Stimulated activated CD4-positive, alpha-beta T cell treated with anti-CD3 and anti-CD28 coated beads, TNF-alpha, amount 100 ng/mL, for 1 hour (primary cell): ENCODE measurements at places on chromosomes 4 and X.

GRCh38 chr4:2163311-2163821 is 78.6 kb downstream of the HAUS3 start:
- no peak for DNase-seq

- no peak for DNase-seq
These were observed 81.0 kb downstream of the BCOR start for GRCh38 chrX:40016749-40017148.

DNA sequence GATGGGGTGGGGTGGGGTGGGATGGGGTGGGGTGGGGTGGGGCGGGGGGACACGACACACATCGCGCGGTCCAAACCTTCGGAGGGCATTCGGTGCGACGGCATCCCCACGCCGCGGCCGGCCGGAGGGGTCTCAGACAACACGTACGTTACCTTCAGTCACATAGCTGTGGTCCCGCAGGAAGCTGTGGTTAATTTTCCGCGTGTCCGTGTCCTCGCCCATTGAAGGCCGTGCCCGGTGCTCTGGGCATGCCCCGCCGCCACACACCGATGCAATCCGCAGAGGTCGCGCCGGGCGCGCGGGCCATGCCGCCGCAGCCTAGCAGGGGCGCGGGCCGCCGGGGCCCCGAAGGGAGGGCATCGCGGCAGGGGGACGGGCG is 417 bp downstream of the PPP2R2C start:
- DNase-seq = no peak

DNA sequence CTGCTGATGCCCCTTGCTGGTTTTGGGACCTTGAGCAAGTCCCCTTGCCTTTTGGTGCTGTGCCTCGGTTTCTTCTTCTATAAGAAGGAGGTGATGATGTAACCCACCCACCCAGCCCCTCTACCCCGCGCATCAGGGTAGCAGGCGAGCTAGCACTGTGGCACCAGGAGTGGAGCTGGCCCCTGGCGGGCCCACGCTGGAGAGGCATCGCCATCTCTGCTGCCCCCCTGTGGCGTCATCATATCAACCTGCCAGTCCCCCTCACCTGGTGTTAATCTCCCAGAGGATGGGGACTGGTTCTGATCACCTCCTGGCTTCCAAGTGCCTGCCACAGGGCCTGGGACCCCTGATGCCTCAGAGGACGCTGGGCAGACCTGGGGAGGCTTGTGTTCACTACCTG is 6.3 kb upstream of the SORCS2 start:
- no peak for DNase-seq

GRCh38 chr4:110587666-110588285 is 35.1 kb downstream of the PITX2 start:
- DNase-seq = no peak

DNA sequence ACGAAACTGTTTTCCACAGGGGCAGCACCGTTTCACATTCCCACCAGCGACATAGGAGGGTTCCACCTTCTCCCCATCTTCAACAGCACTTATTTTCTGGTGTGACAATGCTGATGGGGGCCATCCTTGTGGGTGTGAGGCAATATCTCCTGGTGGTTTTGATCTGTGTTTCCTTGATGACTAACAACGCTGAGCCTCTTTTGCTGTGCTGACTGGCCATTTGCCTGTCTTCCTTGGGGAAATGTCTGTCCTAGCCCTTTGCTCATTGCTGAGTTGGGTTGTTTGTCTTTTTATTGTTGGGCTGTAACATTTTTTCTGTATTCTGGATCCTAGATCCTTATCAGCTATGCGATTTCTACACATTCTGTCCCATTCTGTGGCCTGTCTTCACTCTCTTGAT is 33.7 kb downstream of the ATP2B3 start:
- DNase-seq = no peak

GRCh38 chrX:136910565-136911035 is 30.1 kb upstream of the RBMX start:
- no peak for DNase-seq

DNA sequence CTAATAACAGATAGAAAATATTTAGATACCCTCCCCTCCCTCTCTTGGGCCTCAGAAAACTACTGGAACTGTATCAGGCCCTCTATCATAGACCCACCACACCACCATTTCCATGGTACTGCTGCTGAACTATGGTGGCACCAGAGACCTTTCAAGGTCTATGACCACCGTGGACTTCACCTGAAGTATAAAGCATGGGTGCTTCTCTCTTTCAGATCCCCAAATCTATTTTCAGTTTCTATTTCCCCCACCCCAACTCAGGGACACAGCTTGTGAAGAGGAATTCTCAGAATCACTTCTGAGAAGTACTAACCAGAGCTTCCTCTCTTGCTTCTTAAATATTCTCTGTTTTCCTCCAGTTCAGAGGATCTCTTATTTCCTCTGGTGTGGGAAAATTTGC is 840.8 kb upstream of the HTR2C start:
- no peak for DNase-seq

GRCh38 chrX:87338510-87338909 is 179.1 kb upstream of the KLHL4 start:
- no peak for DNase-seq

- no peak for DNase-seq
These were observed 346.4 kb downstream of the ZNF674 start for GRCh38 chrX:46198858-46199257.

DNA sequence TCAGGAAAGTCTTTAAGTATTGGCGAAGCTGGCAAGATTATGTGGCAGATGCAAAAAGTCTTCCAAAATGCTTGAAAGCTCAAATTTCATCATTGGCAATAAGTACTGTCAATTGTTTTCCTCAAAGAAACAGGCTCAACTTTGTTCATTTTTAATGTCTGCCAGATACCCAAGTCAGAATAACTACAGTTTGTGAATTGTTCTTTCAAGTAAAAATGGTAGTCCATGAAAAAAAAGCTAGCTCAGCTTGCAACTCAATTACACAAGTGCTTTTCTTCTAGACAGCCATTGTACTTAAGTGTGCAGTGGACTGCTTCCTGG is 70.5 kb downstream of the AFF1 start:
- no peak for DNase-seq

- no peak for DNase-seq
These were observed 87.7 kb upstream of the MAP3K15 start for GRCh38 chrX:19602866-19603622.

DNA sequence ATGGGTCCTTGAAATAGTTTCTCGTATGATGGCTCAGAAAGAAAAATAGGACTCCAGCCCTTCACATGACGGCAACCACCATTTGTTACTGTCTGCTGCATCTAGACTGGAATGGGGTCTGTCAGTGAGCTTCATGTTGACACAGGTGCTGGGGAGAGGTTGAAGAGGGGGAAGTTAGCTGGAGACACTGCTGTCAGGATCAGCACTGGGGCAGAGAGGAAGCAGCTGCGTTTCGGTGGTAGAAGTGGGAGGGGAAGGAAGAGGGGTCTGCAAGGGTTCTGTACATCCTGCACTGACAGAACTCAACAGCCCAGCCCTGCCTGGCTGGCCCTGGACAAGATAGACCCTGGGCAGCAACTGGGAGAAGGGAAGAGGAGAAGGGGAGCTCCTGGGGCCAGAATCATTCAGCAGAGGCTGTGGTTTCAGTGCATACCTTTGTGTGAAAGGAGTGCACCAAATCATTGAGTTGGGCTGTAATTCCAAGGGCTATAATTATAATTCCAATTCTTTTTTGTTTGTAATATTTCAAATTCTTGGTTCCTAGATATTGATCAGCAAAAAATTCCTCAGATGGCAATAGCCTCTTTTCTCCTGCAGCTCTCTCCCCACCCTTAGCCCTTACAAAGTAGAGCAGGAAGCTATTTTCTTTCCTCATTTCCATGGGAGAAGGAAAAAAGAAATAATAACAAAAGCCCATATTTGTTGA is 119.4 kb upstream of the C1GALT1C1 start:
- no peak for DNase-seq

DNA sequence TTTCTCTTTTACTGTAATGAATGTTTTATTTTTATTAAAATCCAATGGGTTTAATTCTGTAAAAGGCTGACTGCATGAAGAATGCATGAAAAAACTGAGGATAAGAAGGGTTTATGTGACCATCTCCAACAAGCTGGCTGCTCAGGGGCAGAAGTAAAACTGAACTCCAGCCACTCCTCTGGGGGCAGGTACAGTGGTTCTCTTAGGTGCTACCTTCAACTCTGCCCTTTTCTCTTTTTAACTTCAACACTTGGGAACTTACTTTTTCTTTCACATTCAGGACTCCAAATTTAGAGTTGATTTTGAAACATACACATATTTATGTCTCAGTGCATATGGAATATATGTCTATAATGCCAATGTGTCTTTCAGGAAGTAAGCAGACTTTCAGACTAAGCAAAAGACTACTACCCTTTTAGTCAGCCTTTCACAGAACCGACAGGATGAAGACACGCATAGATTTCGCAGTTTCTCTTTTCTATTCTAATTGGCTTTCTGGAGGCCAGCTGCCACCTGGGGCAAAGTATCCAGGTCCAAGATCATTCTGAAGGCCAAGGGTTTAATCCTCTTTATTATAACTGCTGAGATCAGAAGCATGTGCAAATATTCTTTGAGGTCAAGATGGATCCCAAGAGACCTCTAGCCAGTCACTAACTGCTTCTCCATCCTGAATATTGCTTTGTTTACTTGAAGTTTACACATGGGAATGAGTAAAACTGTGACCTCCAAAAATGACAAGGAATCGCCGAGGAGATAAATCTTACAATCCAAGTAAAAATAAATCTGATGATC is 30.7 kb downstream of the HS3ST1 start:
- no peak for DNase-seq

- DNase-seq = no peak
These were observed 29.4 kb upstream of the NEUROG2 start for GRCh38 chr4:112545346-112545745.

GRCh38 chrX:65811558-65812228 is 144.2 kb downstream of the MSN start:
- no peak for DNase-seq

- no peak for DNase-seq
These were observed 3.7 kb downstream of the PNMA6E start for GRCh38 chrX:153397256-153397960.

DNA sequence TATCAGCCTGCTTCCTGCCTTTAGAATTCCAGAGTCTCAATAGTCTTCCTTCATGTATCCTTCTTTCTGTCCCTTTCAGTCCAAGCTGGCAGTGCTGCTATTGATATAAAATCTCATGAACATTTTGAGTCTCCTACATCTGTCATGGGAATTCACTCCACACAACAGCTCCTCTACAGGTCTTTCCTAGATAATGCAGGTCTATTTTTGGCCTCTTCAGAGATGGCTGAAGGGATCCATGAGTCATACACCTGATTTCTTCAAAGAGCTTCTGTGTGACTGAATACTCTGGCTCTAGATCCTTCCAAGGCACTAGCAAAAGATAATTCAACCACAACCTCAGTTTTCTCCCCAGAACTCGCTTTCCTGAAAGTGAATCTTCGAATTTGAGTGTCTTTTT is 115.4 kb downstream of the STPG2 start:
- no peak for DNase-seq

GRCh38 chr4:168907119-168907698 is 102.8 kb downstream of the CBR4 start:
- no peak for DNase-seq

- no peak for DNase-seq
These were observed 26.7 kb upstream of the TEC start for GRCh38 chr4:48296365-48296764.

DNA sequence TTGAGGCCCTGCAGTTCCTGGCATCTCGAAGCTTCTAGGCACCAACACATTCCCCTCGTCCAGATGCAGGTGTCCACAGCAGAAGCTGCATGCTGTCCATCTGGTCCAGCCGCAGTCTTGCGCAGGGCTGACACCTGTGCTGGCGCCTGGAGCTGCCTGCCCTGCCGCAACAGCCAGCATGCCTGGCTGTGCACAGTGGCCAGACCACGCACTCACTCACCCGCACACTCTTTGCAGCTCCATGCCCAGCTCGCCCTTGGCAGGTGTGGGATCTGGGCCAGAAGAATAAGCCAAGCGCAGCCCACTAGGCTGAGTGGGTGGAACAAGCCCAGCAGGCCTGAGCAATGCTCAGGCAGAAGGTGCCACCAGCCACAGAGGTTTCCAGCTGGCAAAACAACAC is 125.6 kb downstream of the PARM1 start:
- no peak for DNase-seq

GRCh38 chr4:73705056-73705432 is 35.3 kb upstream of the CXCL8 start:
- no peak for DNase-seq

DNA sequence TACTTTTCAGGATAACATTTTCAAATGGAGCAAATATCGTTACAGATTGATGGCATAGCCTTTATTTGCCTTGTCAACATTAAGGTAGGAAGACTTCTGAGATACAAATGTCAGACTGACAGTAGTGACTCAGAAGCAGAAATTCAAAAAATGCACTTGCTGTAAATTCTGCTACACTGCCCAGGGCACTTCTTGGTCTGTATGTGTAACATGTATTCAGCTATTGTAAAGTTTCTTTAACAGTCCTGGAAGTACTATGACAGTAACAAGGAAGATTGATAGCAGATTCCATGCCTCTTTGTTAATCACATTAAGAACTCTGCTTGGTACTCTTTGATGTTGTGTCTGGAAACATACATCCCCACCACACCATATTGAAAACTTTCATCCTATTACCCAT is 69.6 kb upstream of the PCDH18 start:
- DNase-seq = no peak

- DNase-seq = no peak
These were observed 94.8 kb downstream of the TET2 start for GRCh38 chr4:105241451-105241850.

- DNase-seq = no peak
These were observed 53.9 kb downstream of the ENPP6 start for GRCh38 chr4:184163813-184164212.

DNA sequence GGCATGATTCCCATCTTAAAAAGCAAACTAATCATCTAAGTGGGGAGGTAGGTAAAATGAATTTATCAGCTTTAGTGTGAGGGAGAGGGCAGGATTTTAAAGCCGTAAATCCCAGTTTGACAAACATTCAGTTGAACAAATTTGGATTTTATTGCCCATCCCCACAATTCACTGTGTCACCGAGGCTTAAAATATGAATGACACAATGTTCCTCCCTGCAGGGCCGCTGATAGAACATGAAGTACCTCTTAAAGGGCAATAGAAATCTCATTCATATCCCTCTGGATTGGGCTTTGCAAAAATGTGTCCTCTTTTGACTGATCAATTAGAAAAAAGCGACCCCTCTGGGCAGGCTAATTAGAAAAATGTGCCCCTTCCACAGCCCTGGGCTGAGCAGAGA is 45.5 kb upstream of the SMAD1 start:
- DNase-seq = no peak

- DNase-seq = no peak
These were observed 31.8 kb upstream of the MTM1 start for GRCh38 chrX:150536455-150537116.

DNA sequence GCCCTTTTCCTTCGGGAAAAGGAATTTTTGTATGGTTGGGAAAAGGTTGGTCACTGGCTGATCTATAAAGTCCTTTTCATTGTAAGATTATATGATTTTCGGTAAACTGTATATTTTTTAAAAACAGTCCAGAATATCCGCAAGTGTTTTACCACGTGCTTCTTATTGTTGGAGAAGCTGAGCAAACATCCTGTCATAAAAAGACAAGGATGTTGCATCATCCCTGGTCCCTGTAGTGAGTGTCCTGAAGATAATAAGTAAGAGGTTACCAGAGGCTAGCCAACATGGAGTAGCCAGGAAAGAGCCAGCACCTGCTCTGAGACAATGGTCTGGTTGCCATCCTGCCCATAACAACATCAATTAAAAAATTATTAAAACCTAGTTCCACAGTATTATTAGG is 5.1 kb downstream of the CXCL9 start:
- no peak for DNase-seq
